ENCODE measurements at places on chromosomes 5 and 9. TPM values are rescaled to one million over a fixed set of nuclear protein-coding genes. Genes with fewer than 3 reads are reported as not detected.

GRCh38 chr5:157934600-157934999, 75.7 kb upstream of the CLINT1 start:
- no peak overlapping the region for H3K27ac ChIP-seq
- H3K36me3 ChIP-seq, result no peaks in the 10 kb centered on the region
- no peak for DNase-seq
- no peak overlapping the region for H3K4me3 ChIP-seq
- H3K27me3 ChIP-seq, result no peaks in the 10 kb centered on the region

- no peaks in the 10 kb centered on the region for H3K36me3 ChIP-seq
- H3K4me1 ChIP-seq, result no peaks in the 10 kb centered on the region
- H3K4me3 ChIP-seq, result no peak overlapping the region
- DNase-seq, result no peak
- H3K27ac ChIP-seq, result no peak overlapping the region
Measured at GRCh38 chr5:86649832-86650505, 32.2 kb downstream of the COX7C start.

Gene SCGB3A2
- not detected for total RNA-seq

Gene DNAH5
- total RNA-seq, result 0.37 TPM

Gene PLPP1
- 10.5 TPM for total RNA-seq

All from HCT116 (cell line).